ENCODE measurements at places on chromosomes 1 and 21.
A peak's percentile ranks its signal among the peaks of the same experiment; 100 is the strongest.

DNA sequence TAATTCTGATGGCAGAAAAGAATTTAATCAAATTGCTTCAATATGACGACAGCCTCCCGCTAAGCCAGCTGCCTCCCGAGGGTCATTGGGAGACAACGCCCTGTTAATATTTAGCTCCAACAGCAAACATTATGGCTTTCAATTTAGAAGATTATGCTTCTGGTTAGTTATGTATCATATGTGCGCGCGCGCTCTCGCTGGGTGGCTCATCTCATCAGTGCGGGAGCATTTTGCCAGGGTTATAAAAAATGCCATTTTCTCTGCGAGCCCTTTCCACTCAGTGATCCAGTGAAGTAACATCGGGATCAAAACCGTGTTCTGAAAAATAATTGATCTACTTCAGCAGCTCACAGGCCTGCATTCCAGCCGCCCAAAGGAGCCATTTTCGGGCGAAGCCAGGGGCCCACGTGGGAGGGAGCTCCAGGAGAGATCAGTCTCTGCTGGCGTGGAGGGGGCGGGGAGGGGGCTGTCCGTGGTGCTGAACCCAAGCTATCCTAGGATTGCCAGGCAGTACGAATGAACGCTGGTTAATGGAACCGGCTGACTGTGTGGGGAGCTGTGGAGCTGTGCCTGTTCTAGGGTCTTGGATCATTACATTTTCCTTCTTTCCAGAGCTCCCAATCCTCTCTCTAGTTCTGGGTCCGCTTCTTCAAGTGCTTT, 219.1 kb upstream of the ZC3H12A start:
- no peak for DNase-seq

- peak; percentile 70 for DNase-seq
Observed at GRCh38 chr1:27618341-27619082, 14.6 kb upstream of the AHDC1 start.

DNA sequence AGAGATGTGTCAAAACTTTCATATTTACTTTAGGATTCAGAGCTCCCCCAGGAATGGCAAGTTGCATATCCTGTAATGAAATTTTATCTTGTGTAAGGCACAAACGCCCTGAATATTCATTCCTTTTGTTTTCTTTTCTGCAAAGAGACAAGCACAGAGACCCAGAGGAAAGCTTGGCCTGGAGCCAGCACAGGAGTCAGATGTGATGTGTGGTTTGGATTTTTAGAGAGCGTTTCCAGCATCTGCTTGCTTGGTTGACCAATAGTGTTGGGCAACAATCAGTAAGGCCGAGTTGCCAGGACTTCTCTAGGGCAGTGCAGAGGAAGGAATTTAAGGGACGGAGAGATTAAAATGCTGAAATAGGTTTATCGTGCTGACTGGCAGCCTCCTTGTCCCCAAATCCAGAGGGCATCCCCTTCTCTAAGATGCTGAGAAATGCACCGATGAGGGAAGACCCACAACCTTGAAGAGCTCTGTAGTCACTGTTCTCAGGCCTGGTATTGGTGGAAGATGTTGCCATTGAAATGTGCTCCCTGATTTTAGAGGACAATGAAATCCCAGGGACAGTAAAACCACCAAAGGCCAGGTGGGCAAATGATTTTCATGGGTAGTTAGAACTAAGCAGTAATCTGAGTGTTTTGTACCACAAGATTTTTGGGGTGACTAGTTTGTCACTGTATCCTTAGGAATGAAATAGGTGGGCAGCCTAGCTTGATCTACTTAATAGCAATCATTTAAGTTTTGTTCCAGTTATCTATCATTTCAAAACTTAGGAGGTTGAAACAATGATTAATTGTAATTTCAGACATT, 37.9 kb upstream of the RHOU start:
- no peak for DNase-seq

DNA sequence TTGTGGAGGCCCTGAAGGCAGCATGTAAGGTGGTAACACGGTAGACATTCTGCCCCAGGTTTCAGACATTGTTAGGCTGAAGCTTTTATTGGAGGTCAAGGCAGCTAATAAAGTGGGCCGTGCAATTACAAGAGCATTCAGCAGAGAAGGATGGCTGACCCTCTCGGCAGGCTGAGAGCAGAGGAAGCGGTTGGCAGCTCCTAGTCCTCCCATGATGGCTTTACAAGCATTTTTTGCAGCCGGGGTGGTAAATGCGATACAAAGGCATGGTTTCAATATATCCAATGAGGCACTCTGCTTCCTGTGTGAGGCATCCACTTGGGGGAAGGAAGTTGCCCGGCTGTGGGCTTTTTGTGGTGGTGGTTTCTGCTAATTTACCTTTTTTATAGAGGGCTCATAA, 14.6 kb downstream of the KIF26B start:
- DNase-seq = no peak

DNA sequence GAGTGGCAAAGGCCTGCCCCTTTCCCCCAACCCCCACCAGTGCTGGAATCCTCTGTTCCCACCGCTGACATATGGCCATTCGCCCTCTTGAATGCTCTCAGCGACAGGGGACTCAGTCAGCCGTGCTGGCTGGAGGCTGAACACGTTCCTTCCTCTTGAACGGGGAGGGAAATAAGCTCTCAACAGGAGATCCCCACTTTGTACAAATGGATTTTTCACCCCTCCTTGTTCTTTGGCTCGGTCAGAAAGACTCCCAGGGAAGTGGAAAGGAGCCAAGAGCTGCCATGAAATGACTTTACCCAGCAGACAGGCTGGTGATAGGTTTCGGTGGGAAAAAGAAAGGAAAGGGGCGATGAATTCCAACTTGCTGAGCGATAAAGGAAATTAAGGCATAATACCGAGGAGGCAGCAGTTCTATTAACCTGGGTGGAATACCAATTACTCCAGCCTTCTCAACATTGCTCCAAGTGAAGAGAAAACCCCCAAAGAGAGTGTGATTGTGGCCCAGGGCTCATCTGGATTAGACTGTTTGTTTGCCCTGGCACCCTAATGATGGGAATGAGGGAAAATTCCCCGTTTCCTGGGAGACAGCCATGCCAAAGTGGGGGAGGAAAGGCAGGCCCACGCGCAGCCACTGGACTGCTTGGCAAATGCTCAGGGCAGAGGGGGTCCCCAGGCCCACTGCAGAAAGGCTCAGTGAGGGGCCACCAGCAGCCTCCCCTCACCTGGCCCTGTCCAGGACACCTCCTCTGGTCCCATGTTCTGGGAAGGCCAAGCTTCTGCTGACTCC, 23.9 kb downstream of the LRP8 start:
- no peak for DNase-seq

DNA sequence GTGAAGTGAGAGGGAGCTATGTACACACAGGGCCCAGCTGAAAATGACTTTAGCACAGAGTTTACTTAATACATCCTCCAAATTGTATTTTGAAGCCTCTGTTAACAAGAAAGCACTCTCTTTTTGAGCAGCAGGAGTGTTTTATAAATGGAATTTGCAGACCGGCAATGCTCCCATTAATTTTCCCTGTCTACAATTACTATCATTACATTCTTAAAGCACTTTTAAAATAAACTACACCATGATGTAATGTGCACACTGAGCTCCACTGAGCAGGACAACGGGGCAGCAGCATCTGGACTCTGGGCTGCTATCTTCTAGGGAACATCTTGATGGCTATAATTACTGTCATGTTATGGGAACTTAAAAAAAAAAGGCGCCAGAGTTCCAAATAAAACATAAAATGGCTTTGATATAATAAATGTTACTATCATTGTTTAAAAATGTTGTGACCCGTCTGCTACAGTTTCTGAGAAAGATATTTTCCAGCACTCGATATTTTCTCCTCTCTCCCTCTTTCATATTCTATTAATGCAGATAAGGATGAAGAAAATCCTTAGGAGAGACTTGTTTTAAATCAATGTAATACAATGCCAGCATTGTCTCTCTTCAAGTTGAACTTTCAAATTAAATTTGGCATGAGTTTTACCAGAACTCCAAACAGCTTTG, 150.9 kb downstream of the HLX start:
- DNase-seq = no peak

DNA sequence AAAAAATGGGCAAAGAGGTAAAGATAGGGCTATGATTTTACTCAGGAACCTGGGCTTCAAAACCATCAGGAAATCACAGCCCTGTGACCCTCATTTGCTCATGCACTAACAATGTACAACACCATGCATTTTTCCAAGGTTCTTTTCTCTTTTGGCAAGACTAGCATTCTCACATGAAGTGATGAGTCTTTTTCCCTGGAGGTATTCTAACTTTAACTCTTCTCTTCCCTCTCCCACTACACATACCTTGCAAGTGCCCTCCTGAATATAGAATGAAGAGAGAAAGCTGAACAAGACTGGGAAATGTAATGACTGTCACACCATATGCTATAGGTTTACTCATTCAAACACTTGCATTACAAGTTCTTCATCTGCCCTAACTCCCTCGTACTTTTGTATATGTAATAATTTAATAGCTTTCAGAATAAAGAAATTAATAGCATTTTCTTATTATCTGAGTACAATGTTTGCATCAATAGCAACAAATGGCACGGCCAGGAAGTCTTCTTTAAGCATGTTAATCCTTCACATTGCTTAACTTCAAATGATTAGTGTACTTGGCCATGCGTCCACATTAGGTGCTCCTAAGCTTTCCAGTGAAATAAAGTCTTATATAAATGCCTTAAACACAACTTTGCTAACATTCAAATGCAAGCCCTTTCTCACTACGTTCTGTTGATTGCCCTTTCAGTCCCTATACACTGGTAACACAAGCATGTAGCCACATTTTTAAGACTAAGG, 1.8 kb downstream of the NIBAN1 start:
- no peak for DNase-seq

DNA sequence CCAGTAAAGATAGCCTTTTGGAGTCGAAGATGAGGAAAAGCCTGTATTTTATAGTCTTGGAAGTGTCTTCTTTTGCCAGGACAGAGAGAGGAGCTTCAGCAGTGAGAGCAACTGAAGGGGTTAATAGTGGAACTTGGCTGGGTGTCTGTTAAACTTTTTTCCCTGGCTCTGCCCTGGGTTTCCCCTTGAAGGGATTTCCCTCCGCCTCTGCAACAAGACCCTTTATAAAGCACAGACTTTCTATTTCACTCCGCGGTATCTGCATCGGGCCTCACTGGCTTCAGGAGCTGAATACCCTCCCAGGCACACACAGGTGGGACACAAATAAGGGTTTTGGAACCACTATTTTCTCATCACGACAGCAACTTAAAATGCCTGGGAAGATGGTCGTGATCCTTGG, at the start of gene VCAM1:
Gene VCAM1, plus strand, starts transcription at position 253 of the 400 bp plus-strand sequence. Its CDS starts 119 bp downstream, at position 372.
- DNase-seq = peak; percentile 10

DNA sequence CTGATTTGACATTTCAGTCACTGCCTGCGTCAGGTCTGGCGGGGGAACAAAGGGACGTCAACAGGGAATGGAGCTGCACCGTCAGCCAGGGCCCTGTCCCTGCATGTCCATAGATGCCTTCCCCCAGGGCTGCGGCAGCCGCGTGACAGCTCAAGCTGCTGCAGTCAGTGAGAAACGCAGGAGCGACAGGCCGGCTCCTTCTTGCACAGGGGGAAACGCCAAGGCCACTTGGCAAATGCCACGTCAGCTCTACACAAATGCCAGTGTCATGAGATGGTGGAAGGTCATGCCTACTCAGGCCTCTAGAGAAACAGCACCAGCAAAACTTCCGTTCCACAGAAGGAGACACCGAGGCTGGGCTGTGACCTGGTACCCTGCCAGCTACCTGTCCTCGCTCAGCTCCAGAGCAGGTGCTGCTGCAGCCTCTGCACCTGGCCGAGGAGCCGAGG, 37.7 kb downstream of the SYF2 start:
- DNase-seq = no peak

DNA sequence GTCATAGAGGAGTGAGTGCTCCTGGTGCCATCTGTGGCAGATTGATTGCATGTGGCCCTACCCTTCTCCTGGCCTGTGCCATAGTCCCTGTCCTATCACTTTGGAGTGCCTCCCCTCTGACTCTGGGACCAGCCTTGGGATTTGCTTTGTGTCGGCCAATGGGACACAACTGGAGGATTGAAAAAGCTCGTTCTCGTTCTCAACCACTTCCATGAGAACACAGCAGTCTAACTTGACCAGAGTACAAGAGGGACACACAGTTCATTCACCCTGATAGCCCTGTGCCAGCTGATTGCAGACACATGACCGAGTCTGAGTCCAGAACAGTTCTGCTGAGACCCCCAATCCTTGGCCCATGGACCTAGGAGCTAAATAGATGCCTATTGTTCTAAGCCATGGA, 47.8 kb downstream of the C1orf198 start:
- no peak for DNase-seq

GRCh38 chr21:44789880-44790279, 11.7 kb downstream of the UBE2G2 start:
- DNase-seq = no peak

DNA sequence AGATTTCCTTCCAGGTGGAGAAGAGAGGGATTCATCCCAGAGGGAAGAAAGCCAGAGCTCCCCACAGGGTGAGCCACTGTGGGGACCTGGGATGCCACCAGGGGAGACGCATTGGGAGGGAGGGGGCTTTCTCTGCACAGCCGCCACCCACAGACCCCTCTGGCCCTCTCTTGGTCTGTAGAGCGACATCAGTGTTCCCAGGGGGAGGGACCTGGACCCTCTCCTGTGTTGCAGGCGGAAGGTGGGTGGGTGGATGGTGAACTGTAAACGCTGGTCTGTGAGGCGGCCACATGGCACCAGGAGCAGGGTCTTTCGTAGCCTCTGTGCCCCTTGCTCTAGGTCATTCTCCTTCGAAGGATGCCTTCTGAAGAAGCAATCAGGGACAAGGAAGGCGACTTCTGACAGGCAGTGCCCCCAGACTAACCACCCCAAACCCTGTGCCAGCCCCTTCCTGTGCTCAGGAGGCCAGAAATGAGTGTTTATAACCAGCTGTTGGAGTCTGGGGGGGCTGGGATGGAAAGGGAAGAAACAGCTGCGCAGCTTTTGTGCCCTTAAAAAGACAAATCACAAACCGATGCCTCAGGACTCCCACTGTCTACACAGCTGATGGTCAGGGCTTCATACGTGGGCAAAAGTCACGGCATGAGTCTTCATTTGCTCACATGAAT, 121.4 kb upstream of the ZBTB40 start:
- no peak for DNase-seq

DNA sequence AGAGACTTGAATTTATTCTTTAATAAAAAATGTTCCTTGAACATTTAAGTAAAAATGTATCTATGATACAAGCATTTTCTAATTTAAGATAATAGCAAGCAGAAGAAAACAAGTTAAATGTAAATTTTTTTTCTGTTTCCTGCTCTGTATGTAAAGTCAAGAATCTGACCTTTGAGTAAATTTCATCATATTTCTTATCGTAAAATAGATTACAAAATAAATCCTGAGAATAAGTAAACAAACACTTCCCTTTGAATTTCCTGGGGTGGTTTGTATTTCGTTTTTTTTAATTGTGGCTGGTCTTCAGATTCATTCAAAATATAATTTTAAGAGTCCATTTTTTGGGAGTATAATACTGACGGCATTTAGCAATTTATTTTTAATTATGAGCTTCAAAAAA, 77.6 kb downstream of the POU2F1 start:
- no peak for DNase-seq

All from CD4-positive, alpha-beta T cell treated with Interferon alpha-2 for 1 hour (primary cell).